ENCODE measurements at places on chromosomes 16 and 17.

DNA sequence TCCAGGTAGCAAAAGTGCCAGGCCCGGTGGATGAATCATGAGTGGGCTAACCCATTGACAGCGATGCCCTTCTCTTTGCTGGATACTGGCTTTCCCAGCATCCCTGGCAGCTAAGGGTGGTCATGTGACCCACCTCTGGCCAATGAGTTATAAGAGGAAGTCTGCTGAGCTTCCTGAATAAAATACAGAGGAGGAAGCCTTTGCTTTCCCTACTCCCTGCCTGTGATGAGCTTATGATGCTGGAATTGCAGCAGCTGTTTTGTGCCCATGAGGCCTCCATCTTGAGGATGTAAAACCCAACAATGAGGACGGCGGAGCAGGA, 15.0 kb upstream of the ATP2A3 start:
- no peak for DNase-seq

DNA sequence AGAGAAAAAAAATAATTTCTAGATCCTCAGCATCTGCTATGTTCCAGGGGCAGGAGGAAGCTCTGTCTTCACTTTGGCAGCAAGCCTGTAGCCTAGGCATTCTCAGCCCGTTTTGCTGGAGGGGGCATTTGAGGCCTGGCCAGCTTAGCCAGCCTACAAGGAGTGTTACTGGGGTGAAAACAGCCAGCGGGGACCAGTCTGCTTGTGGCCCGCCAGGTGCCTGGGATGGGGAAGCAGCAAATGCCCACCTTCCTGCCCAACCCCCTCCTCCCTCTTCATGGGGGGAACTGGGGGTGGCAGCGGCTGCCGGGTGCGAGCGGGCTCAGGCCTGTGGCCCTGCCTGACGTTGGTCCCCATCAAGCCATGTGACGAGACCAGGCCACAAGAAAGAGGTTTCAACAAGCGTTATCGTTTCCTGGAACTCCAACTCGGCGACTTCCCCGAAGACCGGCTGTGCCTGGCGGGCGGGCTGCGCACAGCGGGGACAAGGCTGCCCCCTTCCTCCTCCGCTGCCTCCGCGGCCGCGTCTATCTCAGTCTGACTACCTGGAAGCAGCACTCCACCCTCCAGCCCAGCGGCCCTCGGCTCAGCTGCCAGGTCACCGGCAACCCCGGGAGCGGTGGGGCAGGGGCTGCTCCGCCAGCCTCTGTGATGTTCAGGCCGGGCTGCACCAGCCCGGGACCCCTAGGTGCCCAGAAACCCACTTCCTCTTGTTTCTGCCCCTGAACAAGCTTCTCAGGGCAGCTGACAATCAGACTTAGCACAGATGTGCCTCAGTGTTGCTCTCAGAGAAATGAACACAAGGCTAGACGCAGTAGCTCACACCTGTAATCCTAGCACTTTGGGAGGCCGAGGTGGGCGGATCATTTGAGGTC, 22.9 kb downstream of the SOCS1 start:
- no peak for DNase-seq

GRCh38 chr17:40174514-40174913, 2.8 kb upstream of the RAPGEFL1 start:
- no peak for DNase-seq

- no peak for DNase-seq
These were observed 5.1 kb upstream of the LGALS9 start for GRCh38 chr17:27625856-27626255.

DNA sequence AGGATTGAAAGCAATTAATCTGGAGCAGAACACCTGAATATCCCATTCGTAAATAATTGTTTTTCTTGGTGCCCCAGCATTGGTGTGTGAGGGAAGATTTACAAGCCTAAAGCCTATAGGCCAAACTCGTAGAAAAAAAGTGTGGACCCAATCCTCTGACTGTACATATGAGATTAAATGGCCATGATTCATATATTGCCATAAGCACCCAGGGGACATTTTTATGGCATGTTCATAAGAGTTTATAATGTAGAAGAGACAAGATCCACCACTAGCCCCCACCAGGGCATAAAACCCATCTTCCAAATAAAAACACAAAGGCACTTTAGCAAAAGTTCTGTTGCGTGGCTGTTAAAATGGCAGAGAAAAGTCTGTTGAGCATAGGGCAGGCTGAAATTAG, 15.5 kb upstream of the SALL1 start:
- DNase-seq = no peak

GRCh38 chr16:10957771-10958482, 13.6 kb downstream of the CLEC16A start:
- DNase-seq = no peak

GRCh38 chr16:88616320-88616719, 22.1 kb upstream of the IL17C start:
- DNase-seq = no peak
